Glomerular endothelial cell (primary cell): ENCODE measurements at places on chromosomes 5 and 9.

GRCh38 chr9:135086597-135087488 is 625 bp upstream of the OLFM1 start:
- no peak for DNase-seq

DNA sequence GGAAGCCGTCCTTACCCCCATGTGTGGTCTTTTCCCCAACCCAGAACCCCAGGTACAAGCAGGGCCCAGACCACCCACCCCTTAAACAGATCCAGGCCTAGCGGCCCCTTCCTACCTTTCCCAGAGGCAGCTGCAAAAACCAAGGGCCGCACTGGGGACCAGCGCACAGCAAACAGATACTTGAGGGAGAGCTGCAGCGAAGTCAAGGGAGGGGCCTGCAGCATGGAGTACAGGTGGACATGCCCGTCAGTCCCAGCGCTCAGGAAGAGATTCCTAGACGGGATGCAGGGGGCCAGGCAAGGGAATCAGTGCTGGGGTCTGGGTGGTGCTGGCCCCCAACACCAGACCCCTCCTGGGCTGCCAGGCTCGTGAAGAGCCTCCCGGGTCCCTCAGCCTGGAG is 22.5 kb downstream of the DYNC2I2 start:
- no peak for DNase-seq

DNA sequence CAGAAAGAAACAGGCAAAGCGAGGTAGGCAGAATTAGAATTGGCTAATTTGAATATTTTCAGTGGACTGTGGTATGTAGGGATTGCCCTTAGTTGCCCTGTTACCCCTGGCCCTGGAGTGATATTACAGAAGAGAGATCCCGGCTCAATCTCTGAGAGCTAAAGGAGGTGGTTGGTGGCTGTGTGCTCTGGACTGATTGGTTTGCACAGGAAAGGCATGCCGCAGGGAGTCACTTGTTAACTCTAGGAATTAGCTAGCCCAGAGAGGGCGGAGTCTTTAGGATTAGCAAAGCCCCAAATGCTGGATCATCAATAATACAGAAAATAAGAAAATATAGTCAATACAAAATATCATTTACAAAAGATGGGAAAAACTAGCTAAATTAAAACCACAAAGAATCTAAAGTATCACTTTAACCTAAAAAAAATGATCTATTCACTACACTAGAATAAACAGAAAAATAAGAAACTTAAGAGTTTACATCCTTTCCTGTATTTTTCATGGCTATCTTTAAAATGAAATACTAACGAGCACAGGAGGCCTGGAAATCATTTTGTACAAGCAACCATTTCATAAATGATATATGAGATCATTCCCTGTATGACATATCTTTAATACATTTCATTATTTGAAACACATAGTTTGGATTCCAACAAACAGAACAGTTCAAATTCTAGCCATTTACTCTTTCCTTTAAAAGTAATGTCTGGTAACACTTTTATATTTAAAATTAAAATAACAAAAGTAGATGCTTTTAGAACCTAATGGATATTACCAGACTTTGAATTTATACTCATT is 71.1 kb downstream of the GNAQ start:
- no peak for DNase-seq

- DNase-seq, result no peak
Observed at GRCh38 chr5:178464431-178465048, 125.7 kb downstream of the COL23A1 start.

GRCh38 chr5:167361795-167362194 is 929.6 kb upstream of the WWC1 start:
- DNase-seq, result no peak

DNA sequence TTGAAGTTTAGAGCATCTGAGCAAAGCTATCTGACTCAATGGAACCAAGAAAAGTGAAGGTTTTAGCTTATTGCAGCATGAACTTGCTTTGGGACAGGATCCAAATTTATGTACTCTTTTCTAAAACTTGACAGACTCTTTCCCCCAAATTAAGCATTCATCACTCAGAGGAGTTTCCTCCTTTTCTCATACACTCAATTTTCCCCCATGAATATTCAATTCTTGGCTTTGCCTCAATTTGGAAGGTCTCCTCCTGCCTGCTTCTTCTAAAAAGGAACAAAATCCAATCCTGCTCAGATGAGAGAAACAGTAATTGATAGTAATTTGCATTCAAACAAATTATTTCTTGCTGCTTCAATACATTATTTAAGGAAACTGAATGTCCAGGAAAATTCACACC is 5.0 kb downstream of the ACTL7A start:
- DNase-seq, result no peak

DNA sequence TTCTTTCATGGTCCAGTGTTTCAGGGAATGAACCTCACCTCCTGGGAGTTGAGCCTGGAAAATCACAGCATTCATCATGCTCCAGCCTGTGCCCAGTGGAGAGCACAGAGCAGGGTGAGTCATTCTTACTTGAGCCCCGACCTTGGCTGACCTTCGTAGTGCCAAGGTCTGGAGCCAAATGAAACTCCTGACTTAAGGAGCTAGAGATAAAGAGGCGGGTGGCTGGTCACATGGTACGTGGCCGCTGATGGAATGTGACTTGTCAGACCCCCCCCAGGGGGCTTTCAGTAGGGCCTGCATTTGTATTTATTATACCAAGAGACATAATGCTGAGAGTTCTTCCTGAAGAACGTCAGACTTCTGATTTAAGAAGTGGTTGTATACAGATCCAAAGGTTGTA is 15.0 kb upstream of the PIP5K1B start:
- no peak for DNase-seq

DNA sequence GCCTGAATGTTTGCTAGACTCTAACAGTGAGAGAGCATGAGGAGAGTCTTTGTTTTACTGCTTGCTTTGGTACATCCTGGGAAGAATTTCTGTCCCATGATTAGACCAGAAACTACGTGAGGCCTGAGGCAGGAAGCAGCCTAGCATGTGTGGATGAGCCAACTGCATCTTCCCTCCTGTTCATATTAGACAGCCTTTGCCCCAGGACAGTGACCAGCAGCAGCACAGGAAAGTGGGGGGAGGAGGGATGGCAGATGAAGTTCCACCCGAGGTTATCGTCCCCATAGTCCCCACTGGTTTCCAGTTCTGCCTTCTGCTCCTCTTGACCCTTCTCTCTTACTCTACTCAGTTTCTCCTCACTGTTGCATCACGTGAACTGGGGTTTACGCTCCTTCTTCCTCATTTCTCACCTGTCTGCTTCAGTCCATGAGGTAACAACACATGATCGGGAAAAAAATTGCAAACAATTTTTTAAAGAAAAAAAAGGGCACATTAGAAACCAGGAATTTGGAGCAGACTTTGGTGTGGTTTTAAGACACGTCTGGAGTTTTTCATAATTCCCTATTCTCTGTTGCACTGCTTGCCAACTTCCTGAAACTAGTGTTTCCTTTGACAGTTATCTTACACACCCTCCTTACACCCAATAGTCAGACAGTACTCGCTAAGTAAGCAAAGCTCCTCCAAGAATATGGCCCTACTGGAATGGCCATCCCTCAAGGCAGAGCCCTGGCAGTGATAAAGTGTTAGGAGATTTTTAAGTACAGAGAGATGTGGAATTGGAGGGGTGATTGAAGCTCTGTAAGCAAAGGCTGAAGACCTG is 84.1 kb downstream of the SNX18 start:
- DNase-seq, result no peak

GRCh38 chr5:58156973-58157701 is 302.7 kb downstream of the PLK2 start:
- no peak for DNase-seq

DNA sequence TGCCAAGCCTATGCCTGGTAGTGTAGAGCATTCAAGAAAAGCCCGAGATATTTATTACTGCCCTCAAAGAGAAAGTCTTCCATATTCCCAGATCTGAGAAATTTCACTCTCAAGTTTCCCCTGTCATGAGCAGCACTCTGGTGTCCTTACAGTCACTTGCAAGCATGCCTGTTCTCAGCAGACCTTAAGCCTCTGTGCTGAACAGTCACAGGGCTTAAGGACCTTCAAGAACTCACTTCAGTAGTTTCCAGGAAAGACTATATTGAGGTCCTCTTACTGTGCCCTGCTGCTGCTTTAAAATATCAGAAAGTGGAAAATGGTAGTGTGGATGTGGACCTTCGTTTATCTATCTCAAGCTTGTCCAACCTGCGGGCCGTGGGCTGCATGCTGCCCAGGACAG is 53.5 kb downstream of the DNAJC21 start:
- DNase-seq, result no peak

- DNase-seq, result no peak
Observed at GRCh38 chr5:8196061-8196460, 327.1 kb downstream of the MTRR start.

GRCh38 chr9:29416204-29416603 is 1842.9 kb upstream of the C9orf72 start:
- no peak for DNase-seq

GRCh38 chr9:130526854-130527650 is 52.3 kb upstream of the FUBP3 start:
- DNase-seq, result no peak

GRCh38 chr5:141784529-141784928 is 93.7 kb downstream of the PCDH1 start:
- no peak for DNase-seq

DNA sequence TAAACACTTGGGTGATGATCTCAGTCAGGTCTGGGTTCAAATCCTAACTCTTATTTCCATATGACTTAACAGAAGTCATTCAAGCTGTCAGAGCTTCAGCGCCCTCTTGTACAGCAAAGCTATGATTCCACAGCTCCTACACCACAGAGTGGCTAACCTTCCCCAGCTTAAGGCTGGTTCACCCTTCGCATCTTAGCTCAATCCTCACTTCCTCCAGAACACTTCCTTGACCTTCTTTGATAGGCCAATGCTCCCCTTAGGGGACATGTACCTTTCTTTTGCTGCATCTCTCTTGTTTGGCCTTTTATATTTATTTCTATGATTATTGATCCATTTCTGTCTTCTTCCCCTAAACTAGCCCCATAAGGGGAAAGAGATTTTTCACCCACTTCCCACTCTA is 57.0 kb downstream of the RASEF start:
- DNase-seq, result no peak

DNA sequence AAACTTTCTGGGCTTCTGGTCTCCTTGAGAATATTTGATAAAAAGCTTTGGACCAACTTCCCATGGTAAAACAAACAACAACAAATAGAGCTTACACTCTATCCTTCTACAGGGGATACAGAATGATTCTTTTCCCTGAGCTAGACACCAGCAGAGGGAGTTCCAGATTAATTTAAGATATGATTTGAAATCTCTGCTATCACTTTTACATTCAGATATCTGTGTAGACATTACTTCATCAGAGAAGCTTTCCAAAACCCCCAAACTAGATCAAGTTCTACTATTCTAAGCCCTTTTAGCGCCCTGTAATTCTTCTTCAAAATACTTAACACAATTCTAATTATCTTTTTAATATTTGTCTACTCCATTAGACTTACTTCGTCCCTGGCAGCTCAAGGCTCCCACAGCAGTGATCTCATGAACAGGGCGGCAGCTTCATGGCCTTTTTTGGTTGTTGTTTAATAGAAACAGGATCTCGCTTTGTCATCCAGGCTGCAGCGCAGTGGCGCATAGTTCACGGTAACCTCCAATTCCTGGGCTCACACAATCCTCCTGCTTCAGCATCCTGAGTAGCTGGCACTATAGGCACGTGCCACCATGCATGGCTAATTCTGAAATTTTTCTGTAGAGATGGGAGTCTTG is 955 bp upstream of the GALNT12 start:
- no peak for DNase-seq

GRCh38 chr9:100357501-100357900 is 4.8 kb upstream of the TEX10 start:
- DNase-seq, result no peak

GRCh38 chr9:68462105-68462775 is 78.4 kb downstream of the TMEM252 start:
- DNase-seq, result no peak

- DNase-seq, result no peak
Observed at GRCh38 chr9:69757996-69758675, 1.7 kb downstream of the PTAR1 start.

DNA sequence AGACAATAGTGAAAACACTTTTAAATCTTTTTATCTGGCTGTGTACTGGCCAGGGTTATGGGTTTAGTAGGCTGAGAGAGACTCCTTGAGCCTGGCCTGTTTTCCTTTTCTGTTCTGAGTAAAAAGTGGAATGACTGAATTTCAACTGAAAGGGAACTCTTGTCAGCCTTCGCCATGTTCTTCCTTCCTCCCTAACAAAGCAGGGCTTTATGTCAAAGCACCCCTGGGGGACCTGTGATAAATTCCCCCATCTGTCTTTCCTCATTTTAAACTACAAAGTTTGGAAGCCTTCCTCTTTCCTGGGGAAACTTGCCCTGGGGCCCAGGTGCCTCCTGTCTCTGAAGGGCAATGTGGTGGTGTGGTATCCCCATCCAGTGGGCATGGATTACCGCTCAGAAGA is 29.7 kb downstream of the LARP1 start:
- DNase-seq, result no peak

DNA sequence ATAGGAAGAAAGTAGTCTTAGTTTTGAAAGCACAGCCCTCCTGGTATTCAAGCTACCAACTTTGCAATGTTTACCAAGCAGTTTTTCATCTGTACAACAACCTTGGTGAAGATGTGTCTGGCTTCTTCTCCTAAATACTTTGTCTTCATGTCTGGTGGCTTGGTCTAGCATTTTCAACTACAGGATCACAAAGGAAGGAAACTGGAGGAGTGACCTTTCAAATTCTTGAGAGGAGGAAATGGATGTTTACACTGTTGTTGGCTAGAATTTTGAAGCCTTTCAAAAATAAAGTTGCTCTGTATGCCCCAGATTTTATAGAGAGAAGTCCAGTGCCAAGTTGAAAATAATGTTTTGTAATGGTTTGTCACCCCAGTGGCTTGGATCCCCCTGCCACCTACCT is 16.3 kb downstream of the PAM start:
- no peak for DNase-seq

GRCh38 chr5:167653645-167654106 is 637.8 kb upstream of the WWC1 start:
- DNase-seq, result no peak
